ENCODE measurements at places on chromosomes 16 and 17.

DNA sequence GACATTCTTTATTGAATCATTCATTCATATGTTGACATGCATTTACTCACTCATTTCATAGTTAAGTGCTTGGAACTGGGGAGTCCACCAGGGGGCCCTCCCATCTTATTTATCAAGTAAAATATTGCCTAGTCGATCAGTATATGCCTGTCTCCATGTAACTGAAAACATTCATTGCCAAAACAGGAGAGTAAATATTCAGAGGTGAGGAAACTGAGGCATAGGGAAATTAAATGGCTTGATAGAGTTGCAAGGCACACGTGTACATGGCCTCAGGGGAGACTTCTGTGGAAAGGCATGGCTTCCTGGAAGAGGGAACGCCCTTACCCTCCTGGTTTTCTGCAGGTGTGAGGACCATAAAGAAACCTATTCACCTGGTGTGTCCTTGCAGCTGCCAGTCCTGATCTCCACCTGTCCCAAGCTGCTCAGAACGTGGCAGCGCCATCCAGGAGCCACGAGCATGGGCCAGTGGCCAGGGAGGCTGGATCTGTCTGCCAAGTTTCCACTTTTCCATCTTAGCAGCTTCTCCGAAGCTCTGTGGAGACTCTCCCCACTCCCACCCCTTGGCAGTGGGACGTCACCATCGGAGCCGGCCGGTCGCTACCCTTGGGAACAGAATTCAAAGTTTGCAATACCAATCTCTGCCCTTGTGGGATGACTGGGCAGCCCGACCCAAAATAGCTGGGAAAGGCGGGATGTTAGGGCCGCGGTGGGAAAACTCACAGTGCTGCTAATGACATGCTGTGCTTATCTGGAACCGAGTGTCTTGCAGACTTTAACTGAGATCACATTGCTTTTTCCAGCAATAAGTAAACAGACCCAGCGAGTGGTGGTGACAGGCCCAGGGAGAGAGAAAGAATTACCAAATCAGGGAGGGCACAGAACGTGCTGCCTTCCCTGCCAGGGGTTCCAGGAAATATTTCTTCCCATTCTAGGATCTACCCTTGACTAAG, 4.1 kb upstream of the C1QTNF1 start:
- DNase-seq, result peak; percentile 66

DNA sequence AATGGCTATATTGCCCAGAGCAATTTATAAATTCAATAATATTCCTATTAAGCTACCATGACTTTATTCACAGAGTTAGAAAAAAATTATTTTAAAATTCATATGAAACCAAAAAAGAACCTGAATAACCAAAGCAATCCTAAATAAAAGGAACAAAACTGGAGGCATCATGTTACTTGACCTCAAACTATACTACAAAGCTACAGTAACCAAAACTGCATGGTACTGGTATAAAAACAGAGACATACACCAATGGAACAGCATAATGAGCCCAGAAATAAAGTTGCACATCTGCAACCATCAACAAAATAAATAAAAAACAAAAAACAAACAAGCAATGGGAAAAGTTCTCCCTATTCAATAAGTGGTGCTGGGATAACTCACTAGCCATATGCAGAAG, 203.2 kb downstream of the RGS9 start:
- DNase-seq, result no peak

- DNase-seq, result no peak
These were observed 20.6 kb upstream of the COL1A1 start for GRCh38 chr17:50221864-50222545.

GRCh38 chr16:73054813-73055482, 7.0 kb upstream of the ZFHX3 start:
- peak; percentile 69 for DNase-seq

- DNase-seq, result no peak
These were observed 10.1 kb downstream of the C16orf90 start for GRCh38 chr16:3485097-3485745.

GRCh38 chr17:11954936-11955335, 42.3 kb downstream of the ZNF18 start:
- DNase-seq, result no peak

DNA sequence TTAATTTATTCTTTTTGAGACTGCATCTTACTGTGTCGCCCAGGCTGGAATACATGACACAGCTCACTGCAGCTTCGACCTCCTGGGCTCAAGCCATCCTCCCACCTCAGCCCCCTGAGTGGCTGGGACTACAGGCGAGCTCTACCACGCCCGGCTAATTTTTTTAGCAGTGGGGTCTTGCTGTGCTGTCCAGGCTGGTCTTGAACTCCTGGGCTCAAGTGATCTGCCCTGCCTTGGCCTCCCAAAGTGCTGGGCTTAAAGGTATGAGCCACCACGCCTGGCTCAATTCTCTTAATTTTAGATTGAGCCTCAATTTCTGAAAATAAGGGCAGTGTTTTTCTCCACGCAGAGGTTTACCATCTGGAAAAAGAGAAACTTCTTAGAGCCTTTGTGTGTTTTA, 41.1 kb downstream of the ZNF750 start:
- DNase-seq, result no peak

DNA sequence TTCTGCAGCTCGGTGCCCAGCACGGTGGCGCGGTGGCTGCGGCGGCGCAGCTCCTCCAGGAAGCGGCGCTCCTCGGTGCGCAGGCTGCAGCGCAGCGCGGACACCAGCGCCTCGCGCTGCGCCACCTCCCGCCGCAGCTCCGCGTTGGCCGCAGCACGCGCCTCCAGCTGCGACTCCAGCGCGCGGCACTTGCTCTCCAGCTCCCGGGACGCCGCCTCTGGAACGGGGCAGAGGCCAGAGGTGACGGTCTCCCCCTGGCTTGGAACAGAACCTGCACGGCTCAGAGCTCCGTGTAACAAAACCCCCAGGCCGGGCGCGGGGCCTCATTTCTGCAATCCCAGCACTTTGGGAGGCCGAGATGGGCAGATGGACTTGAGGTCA, 13.2 kb upstream of the CLUH start:
- DNase-seq, result peak; percentile 88

GRCh38 chr17:35577830-35578196, 558 bp downstream of the PEX12 start:
- DNase-seq, result no peak

DNA sequence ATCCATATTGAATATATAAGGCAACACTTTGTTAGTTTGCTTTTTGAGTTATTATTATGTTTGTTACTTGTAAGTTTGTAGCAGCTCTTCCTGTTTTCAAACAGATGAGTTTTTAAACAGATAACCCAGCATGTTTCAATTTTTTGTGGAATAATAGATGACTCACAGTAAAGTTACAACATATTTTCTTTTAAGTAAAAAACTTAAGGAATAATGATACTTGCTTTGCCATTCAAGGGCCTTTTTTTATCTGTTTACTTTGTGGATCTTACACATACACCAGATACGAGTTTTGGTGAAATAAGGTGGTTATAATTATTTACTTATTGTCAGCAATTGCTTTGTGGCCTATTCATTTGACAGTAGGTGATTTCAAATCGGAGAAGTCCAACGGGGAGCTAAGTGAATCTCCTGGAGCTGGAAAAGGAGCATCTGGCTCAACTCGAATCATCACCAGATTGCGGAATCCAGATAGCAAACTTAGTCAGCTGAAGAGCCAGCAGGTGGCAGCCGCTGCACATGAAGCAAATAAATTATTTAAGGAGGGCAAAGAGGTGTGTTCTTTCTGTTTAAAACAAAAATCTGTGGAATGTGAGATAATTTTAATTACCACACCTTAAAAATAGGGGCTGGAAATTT, 66.3 kb downstream of the BPTF start:
- no peak for DNase-seq

DNA sequence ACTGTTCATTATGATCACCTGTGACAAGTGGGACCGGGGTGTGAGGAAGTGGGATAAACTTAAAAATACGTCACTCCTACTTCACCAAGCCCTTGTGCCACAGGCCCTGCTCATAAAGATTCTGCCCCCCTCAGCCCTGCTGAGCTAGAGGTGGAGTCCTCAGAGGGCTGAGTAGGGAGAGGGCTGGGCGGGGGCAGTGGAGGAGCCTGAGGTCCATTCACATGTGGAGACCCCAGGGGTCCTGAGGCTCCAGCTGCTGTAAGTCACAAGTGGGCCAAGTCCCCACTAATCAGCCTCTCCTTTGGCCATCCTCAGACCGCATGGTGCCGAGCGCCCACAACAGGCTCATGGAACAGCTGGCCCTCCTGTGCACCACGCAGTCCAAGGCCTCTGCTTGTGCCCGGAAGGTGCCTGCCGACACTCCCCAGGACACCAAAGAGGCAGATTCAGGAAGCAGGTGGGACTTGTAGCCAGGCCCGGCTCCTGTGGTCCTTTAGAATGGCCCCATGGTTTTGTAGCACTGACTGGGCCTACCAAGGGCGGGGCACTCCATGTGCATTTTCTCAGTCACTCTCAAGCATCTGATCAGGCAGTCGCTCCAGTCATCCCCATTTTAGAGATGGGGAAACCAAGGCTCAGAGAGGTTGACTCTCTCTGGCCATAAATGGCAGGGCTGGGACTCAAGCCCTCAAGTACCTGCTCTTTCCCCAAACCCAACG, 10.4 kb downstream of the DNAAF8 start:
- no peak for DNase-seq

GRCh38 chr17:73107191-73107590, 14.7 kb upstream of the SLC39A11 start:
- DNase-seq, result no peak

DNA sequence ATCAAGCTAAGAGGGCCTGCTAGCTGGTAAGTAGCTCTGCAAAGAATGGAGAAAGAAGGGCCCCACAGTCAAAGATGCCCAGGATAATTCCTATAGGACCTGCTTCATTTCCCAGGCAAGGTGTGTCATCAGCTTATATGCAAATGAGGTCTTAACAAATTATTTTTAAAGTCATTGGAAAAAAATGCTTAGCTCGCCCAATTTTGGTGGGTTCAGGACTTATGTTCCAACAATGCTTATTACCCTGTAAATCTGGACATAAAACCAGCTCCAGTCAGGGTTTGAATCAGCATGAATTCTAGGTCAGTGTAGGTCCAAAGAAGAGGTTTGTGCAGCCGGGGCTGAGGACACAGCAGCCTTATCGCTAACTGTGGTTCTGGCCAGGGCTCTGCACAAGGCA, 25.4 kb downstream of the ACLY start:
- DNase-seq, result no peak

DNA sequence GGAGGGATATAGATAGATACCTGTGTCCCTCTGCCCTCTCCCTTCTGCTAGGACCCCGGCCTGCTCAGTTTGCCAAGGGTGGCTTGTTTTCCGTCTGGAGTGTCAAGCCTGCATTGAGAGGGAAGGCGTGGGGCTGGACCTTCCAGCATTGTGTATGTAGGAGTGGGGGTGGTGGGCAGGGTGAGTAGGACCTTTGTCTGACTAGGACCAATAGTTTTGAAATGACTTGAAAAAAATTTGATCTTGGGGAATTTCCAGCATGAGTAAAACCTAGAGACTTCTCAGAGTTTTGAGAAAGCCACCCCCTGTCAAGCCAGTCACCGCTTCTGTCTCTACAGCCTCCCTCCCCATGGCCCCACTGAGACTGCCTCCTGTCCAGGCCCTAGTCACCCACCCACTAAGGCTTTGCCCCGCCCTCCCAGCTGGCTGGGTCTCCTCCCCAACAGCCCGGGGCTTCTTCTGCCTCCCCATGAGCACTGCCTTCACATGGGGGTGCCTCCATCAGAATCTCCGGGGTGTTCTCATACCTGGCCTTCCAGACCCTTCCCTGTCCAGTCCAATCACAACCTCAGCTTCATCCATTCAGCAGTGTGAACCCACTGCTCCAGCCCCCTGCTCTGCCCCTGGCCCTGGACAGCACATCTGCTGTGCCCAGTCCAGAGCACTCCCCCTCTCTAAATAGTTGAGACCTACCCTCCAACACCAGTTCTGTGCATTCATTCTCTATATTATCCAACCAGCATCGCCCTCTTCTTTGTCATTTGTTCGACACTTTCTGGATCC, 207.0 kb downstream of the MSI2 start:
- DNase-seq, result no peak

DNA sequence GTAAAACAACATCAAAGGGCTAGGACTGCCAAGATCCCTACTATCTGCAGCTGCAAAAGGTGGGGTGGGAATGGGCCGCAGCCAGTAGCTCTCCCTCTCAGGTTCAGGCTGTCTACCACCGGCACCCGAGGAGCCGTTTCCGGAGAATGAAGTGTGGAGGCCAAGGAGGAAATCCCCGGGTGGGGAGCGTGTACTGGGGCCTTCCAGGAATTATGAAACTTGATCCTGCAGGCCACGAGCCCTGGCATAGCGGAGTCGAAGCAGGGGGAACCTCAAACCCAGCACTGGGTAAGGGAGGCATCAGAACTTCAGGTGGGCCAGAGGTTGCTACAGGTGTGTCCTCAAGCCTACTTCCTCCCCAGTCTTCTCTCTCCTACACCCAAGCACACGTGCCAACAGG, 5.1 kb downstream of the INPP5K start:
- no peak for DNase-seq

- peak; percentile 94 for DNase-seq
These were observed 11.6 kb upstream of the RMI2 start for GRCh38 chr16:11333702-11334101.

GRCh38 chr17:41967141-41967920, 736 bp downstream of the CNP start:
- DNase-seq, result peak; percentile 71

GRCh38 chr16:12479751-12480150, 323.9 kb downstream of the CPPED1 start:
- no peak for DNase-seq

GRCh38 chr16:83550183-83550569, 257.6 kb upstream of the HSBP1 start:
- DNase-seq, result no peak

DNA sequence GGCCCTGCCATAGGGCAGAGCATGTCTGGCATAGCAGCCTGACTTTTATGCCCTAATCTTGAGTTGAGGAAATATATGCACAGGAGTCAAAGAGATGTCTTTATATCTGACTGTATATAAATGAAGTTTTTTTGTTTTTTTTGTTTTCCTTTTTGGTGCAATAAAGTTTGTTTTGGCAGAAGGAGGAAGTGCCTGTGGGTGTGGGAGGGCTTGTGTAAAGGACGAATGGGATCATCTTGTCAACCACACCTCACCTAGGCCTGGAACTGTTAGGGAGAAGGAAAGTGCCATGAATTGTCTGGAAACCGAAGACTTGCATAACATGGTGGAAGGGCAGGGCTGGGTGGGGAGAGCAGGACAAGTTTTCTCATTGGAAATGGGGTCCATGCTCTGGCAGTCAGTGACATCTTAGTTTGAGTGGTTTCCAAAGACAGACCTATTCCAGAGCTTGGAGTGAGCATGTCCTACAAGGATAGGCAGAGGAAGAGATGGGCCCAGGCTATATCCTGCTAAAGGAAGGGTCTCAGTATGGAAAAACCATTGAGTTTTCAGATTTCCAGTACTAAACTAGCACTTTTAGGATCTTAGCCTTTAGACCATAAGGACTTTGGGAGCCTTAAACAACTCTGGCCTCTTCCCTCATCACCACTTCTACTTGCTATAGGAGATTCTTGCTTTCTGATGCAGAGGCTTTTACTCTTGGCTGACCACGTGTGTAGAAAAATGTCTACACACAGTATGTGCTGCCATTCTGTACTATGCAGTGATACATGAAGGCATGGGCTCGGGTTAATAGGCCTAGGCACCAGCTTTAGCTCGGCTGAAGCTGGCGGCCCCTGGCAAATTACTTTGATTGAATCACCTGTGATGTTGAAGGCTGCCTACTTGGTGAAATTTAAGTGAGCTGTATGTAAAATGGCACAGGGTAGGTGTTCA, 15.5 kb downstream of the SNF8 start:
- DNase-seq, result no peak

- DNase-seq, result no peak
These were observed 275.4 kb downstream of the MRTFB start for GRCh38 chr16:14346278-14347142.

GRCh38 chr17:8144401-8145231, 7.6 kb downstream of the PER1 start:
- DNase-seq, result peak; percentile 56

- DNase-seq, result peak; percentile 94
These were observed 23.5 kb upstream of the ITGB4 start for GRCh38 chr17:75697651-75698291.
